OCI-LY7 (cell line): ENCODE measurements at places on chromosomes 16 and 17.

- no peak for DNase-seq
Observed at GRCh38 chr17:15177343-15177742, 87.8 kb downstream of the PMP22 start.

DNA sequence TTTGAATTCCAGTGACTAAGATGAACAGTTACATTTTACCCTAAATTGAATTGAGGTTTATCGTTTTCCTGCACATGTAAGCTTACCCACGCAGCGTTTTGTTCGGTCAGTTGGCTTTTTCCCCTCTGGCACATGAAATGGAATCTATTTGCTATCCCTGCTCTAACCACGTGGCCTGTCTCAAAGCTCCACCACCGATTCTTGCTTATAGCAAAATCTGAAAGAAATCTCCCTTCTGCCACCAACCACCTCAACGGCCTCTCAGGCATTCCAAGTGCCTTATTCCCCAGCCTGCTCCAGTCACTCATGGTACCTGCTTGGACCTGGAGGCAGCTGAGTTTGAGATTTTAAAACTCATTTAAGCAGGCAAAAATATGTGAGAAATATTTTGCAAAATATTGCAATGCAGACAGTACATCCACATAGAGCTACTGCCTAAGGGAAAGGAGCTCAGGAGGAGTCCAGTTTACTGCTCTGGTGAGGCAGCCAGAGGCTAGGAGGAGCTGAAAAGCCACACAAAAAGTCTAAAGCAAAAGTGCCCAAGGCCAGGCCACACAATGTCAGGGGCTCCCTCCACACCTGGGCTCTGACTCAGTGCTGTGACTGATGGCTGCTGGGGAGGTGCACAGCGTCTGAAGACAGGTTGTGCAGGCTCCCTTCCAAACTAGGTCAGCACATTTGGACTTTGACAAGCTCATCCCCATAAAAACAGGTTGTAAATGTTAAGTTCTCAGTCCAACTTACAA is 26.4 kb downstream of the ARHGAP17 start:
- DNase-seq: peak; percentile 38

DNA sequence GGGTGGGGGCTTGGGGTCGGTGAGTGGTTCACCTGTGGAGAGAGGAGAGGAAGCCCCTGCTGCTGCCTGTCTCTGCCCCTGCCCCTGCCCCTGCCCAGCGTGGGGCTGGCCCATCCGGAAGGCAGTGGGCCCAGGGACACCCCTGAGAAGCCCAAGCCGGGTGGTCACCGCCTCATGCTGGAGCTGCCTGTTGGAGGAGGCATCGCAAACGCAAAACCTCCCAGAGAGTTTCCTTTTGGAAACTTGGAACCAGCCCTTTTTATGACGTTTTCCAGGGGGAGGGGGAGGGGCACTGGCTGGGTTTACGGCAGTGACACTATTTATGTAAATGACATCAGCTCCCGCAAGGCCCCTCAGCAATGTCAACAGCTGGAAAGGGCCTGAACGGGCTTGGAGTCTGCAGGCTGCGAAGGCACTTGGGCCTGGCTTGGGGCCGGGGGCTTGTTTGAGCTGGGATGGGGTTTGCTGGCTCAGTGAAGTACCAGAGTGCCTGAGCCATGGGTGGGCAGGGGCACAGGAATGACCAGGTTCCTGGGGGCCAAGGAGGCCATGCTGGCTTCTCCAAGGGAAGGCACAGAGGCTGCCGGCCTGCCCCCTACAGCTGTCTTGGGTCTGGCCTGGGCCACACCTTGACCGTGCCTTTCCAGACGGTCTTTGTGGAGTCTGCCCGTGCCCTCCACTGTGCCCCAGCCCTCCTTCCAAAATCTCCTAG is 219.5 kb downstream of the NTN1 start:
- DNase-seq: no peak

DNA sequence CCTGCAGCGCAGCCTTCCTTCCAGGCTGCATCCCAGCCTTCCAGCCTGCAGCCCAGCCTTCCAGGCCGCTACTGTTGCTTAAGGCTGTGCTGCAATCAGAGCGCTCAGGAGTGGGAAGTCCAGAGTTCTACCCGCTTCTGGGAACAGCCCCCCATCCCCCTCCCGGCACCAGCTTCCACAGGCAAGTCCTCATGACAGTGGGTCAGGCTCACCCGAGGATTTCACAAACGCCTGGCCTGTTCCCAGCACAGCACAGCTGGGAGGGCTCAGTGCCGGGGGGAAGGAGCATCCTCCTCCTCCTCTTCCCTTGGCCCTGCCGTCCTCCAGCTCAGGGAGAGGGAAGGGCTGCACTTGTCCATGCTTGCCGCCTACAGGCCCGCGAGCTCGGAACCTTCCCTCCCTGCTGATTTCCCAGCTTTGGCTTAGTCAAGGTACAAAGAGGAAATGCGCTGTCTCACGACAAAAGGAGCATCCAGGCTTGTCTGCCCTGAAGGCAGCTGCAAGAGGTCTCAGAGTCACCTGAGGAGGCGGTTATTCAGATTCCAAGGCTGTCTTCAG is 8.3 kb downstream of the SOCS3 start:
- no peak for DNase-seq

GRCh38 chr17:79137789-79138165 is 63.2 kb downstream of the ENGASE start:
- no peak for DNase-seq

DNA sequence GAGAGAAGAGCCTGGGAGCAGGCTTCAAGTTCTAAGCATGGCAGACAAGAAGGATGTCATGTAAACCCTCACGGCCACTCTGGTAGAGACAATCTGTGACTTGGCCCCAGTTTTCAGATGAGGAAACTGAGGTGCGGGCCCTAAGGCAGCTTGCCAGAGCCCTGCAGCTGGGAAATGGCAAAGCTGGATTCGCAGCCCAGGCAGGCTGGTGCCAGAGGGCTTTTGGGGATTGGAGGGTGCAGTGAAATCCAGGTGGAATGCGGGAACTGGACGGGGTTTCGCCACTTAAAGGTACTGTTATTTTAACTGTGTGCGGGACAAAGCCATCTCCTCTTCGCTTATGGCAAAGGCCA is 477 bp upstream of the OSGIN1 start:
- DNase-seq: no peak

DNA sequence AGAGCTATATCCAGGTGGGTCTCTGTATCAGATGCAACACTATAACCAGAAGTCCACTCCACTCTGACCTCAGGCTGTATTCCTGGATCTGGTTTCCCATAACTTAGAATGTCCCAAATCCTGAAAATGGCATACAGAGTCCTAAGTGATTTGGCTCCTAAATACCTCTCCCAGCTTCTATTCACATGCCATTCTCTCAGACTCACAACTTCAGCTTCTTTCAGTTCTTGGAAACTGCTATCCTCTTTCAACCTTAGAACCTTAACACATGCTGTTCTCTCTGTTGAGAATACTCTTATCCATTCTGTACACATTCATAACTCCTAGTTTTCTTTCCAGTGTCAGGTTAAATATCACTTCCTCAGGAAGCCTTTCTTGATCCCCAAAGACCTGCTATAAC is 132.0 kb downstream of the BRIP1 start:
- no peak for DNase-seq

- peak; percentile 91 for DNase-seq
Observed at GRCh38 chr17:28371245-28372202, at the start of gene SARM1. Gene SARM1, plus strand, starts transcription at chr17:28371694. Its CDS starts 339 bp downstream, at chr17:28372033.

DNA sequence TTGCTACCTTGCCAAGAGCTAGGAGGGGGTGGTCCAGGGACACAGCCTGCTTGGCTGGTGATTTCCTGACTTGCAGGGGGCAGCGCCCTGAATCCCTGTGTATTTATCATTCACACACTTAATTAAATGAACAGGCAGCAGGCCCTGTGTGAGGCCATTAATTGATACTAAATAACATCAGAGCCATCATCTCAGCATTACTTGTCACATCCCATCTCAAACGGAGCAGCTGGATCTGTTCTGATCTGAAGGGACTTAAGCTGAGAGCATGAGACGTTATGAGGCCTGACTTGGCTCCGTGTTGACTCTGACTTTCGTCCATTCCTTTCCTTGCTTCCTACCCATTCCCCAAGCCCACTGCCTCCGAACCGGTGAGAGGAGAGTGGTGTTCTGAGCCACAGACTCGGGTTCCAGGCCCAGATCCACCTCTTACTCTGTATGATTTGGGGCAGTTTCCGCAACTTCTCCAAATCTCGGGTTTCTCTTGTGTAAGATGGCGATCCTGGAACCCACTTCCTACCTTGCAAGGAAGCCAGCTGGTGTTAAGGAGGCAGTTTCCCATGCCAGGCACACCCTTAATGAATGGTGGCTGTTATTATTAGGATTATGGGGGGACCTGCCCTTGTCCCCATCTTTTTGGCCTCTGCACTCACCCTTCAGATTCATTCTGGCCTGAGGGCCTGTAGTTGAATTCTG is 33.8 kb downstream of the CACNA1G start:
- DNase-seq: no peak

GRCh38 chr16:21982108-21982507 is 18.8 kb downstream of the PDZD9 start:
- no peak for DNase-seq
